ENCODE measurements at places on chromosomes 1 and 21.

- H3K4me1 ChIP-seq = no peaks in the 10 kb centered on the region
- no peak for DNase-seq
- H3K27me3 ChIP-seq = no peaks in the 10 kb centered on the region
- H3K36me3 ChIP-seq = no peaks in the 10 kb centered on the region
- H3K4me3 ChIP-seq = no peak overlapping the region
Measured at GRCh38 chr1:101652484-101652883, 344.2 kb downstream of the OLFM3 start.

DNA sequence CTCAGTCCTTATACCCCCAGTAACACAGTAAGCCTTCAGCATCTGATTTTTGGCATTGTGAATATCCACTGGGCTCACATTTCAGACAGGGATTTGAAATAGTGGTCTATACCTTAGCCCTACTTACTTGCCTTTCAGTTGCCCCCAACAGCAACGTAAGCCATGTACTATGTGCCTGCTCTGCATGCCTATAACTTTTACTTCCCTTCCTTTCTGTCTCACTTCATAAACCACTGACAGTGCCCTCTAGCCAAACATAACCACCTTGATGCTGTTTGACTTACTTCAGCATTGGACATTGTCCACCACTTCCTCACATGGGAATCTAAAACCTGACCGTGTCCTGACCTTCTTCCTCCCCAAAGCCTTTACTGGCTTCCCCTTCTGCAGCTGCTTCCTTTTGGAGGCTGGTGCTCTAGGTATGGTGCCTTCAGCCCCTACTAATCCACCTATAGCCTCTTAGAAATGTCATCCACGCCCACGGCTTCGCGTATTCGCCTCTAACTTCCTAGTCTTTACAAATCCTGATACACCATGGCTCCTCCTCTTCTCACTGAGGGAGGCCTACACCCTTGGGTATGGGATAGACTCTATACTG, 3.6 kb upstream of the ZNF672 start:
- no peaks in the 10 kb centered on the region for H3K27me3 ChIP-seq
- H3K36me3 ChIP-seq = no peaks in the 10 kb centered on the region
- H3K27ac ChIP-seq = no peak overlapping the region
- no peak overlapping the region for H3K4me3 ChIP-seq
- H3K4me1 ChIP-seq = peaks cover 13% of the 10 kb centered on the region

- no peak for DNase-seq
- no peaks in the 10 kb centered on the region for H3K4me1 ChIP-seq
- no peak overlapping the region for H3K4me3 ChIP-seq
- no peak overlapping the region for H3K27ac ChIP-seq
- no peaks in the 10 kb centered on the region for H3K27me3 ChIP-seq
- H3K36me3 ChIP-seq = peaks cover 15% of the 10 kb centered on the region
Measured at GRCh38 chr1:235404190-235404589, 37.0 kb downstream of the TBCE start.

DNA sequence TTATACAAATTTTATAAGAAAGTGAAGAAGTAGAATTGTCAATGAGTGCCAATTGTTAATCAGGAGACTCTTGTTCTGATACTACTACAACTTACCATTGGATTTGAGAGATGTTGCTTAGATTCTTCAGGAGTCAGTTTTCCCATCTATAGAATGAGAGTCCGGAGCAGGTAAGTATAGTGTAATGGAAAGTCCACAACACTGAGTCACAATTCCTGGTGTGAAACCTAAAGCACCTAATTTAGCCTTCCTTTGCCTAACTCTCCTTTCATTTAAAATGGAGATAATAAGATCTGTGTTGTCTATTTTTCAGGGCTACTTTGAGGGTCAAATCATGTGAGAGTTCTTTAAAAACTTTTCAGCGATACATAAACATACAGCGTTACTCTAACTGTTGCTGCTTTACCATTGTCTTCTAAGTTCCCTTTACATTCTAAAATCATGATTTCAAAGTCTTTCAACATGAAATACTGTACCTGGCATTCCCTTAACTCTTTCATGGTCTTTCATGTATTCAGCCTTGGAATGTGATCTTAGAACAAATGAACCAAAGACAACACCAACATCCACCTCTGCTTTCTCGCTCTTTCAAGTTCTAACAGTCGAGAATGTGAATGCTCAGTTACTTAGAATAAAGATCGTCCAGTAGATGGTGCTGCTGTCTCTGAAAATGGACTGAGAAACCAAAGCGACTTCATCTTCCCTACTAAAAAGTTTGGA, 90.9 kb downstream of the SLC30A10 start:
- no peaks in the 10 kb centered on the region for H3K36me3 ChIP-seq
- no peaks in the 10 kb centered on the region for H3K27me3 ChIP-seq
- no peaks in the 10 kb centered on the region for H3K4me1 ChIP-seq
- H3K4me3 ChIP-seq = no peak overlapping the region
- DNase-seq = no peak

DNA sequence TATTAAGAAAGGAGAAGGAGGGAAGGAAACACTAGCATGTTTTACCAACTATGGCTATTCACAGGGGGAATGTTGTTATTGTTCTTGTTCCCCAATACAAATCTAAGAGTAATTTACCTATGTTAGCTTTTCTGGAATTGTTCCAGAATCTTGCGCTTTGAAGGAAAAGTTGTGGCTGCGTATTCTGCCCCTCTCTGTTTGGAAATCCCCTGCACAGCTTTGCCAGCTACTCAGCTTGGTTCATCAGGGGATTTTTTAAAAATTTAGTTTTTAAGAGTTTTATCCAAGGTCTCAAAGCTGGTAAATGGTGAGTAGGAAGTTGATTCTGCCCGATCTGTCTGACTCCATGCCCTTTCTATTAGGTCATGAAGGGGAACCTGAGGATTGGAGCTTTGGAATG, 9.5 kb upstream of the IRF6 start:
- H3K4me1 ChIP-seq = no peaks in the 10 kb centered on the region
- no peaks in the 10 kb centered on the region for H3K27me3 ChIP-seq
- no peaks in the 10 kb centered on the region for H3K36me3 ChIP-seq
- no peak overlapping the region for H3K27ac ChIP-seq
- no peak overlapping the region for H3K4me3 ChIP-seq
- DNase-seq = no peak

DNA sequence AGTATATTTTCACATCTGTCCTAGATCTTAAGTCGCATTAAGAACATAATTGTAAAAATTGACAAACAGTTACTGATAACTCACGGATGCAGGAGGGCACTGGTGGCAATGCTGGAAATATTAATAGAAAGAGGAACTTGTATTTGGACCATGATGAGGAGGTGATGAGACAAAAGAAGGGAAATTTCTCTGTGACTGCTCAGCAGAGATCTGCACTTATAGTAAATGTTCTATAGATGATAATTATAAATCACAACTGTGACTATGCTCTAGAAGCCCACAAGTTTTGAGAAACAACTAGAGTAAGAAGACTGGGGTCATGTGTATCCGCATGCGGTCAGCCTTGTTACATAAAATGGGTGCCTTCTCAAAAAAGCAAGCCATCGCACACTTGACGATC, 8.7 kb upstream of the DUSP12 start:
- H3K27ac ChIP-seq = peak overlapping the region; percentile 33
- no peak for DNase-seq
- no peaks in the 10 kb centered on the region for H3K27me3 ChIP-seq
- H3K36me3 ChIP-seq = no peaks in the 10 kb centered on the region

GRCh38 chr1:24914226-24915069, 15.6 kb downstream of the RUNX3 start:
- no peak overlapping the region for H3K27ac ChIP-seq
- H3K36me3 ChIP-seq = no peaks in the 10 kb centered on the region
- H3K4me3 ChIP-seq = no peak overlapping the region

GRCh38 chr21:44823179-44823660, 5.4 kb upstream of the SUMO3 start:
- no peaks in the 10 kb centered on the region for H3K27me3 ChIP-seq
- DNase-seq = no peak
- no peak overlapping the region for H3K27ac ChIP-seq
- H3K36me3 ChIP-seq = no peaks in the 10 kb centered on the region

DNA sequence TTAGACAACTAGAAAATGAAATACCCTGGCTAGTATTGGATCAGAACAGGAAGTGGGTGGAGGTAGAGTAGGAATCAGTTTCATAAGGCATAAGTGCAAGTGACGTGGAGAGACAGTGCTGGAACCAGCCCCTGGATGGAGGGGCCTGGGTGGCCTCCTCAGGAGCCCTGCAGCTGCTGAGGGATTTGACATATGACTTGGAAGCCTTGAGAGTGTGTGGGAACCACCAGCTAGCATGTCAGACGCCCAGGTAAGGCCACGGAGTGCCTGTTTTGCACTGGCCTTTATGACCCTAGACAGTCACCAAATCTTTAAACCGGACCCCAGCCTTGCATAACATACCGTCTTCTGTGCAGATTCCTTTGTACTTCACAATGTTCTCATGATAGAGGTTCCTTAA, 94.4 kb downstream of the RAVER2 start:
- no peak overlapping the region for H3K27ac ChIP-seq
- DNase-seq = no peak
- no peaks in the 10 kb centered on the region for H3K27me3 ChIP-seq
- no peak overlapping the region for H3K4me3 ChIP-seq
- peaks cover 86% of the 10 kb centered on the region for H3K36me3 ChIP-seq

DNA sequence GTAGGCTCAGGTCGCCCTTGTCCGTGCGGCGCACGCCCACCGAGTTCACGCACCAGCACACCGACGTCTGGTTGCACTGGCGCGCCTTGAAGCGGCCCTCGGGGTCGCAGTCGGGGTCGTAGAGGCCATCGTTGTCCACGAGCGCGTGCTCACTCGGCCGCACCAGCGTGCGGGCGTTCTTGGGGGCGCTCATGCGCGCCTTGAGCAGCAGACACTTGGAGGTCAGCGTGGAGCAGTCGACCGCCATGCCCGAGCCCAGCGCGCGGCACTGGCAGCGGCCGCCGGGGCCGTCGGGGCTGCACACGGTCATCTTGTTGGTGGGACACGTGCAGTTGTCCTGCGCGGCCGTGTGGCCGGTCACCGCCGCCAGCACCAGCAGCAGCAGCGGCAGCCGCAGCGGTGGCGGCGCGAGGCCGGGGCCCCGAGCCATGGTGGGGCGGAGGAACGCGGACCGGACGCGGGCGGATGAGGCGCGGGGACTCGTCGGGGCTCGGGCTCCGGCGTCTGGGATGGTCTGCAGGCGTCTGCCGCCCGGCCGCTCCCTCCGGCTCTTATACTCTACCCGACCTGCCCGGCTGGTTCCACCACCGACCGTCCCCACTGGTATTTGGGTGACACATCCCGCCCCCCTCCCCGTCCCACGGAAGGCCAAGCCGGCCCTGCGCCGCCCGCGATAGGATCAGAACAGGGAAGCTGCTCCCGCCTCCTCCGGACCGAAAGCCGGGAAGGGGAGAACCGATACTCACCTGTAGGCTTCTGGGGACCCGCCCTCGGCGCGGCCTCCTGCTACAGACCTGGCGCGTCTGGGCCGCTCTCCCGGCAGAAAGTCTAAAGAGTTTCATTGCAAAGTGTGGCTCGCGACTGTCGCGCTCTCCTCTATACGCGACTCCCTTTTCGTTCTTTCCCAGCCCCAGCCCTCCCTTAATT, at the start of gene TACSTD2:
Gene TACSTD2 (minus strand): TSS at position 526 of the 927 bp plus-strand sequence. CDS start 96 bp downstream, at position 430.
- no peak for DNase-seq
- H3K36me3 ChIP-seq = no peaks in the 10 kb centered on the region
- peak within 1 kb of the TSS; percentile 36 for H3K4me3 ChIP-seq
- no peaks in the 10 kb centered on the region for H3K27me3 ChIP-seq

GRCh38 chr1:209107535-209107934, 476.0 kb upstream of the CAMK1G start:
- H3K27me3 ChIP-seq = no peaks in the 10 kb centered on the region
- no peak overlapping the region for H3K4me3 ChIP-seq
- H3K36me3 ChIP-seq = no peaks in the 10 kb centered on the region
- no peak overlapping the region for H3K27ac ChIP-seq
- H3K4me1 ChIP-seq = no peaks in the 10 kb centered on the region

DNA sequence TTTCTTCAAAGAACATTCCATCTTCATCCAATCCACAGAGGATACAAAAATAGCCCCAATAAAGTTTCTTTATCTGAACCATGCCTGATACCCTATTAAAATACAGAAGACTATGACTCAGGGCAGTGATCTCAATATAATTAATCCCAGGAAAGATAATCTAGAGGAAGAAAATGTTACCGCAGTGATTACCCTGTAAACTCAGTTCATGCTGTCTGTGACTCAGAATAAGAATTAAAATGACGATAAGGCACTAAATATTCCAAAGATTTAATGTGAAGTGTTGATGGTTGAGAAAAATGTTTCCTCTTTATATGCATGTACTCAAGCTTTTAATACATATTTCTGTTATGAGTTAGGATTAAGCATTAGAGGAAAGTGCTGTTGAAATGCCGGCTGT, 88.6 kb upstream of the LYPLAL1 start:
- DNase-seq = no peak
- no peaks in the 10 kb centered on the region for H3K36me3 ChIP-seq
- no peak overlapping the region for H3K4me3 ChIP-seq
- no peak overlapping the region for H3K27ac ChIP-seq

DNA sequence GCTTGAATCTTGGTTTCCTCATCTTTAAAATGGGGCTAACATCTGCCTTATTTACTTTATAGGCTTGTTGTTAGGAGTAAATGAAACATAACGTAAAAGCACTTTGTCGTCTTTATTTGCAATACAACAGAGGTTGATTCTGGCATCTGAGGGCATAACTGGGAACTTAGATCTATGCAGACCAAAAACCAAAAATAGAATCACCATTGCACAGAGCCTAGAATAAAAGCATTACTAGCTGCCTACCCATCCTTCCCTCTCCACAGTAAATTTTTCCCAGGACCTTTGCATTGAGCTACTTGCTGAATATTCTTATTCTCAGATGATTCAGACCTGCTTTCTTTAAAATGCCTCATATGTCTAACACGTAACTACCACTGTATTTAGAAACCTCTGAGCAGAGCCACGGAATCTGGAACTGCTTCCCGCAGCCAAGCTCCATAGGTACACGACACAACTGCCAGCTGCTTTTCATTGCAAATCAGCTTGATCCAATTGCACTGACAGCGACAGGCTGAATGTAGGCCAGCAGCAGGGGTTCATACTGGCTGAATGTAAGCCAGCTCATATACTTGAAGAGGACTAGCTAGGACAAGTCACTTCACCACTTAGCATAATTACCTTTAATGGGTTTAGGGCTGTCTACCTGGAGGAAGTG, 33.2 kb upstream of the SERBP1 start:
- H3K27me3 ChIP-seq = no peaks in the 10 kb centered on the region
- no peak overlapping the region for H3K27ac ChIP-seq
- no peak for DNase-seq
- no peaks in the 10 kb centered on the region for H3K4me1 ChIP-seq
- H3K36me3 ChIP-seq = no peaks in the 10 kb centered on the region

DNA sequence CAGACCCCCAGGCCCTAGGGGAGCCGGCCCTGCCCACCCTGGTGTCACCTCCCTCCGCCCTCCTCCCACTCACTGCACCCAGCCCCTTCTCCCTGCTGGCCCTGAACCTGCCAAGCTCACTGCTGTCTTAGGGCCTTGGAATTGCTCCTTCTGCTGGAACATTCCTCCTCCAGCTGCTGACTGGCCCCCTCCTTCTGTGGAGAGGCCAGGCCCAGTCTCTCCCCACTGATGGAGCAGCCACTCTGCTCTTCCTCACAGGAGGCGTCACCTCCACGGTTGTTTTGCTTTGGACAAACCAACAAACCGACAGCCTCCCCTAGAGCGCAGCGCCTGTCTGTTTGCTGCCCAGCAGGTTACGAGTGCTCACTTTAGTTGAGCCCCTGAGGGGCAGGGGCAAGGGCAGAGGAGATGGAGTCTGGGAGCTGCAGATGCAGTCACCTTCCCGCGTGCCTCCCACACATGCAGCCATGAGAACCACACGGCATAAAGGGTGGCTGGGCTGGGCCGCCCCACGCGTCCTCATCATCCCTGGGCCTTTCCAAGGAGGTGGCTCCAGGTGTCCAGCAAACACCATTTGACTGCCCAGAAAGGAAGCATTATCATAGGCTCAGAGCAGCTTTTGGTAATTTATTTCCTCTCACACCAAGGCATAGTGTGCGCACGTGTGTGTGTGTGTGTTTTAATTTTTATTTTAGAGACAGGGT, 9.4 kb downstream of the OXCT2 start:
- DNase-seq = no peak
- no peaks in the 10 kb centered on the region for H3K36me3 ChIP-seq
- H3K27me3 ChIP-seq = no peaks in the 10 kb centered on the region
- no peaks in the 10 kb centered on the region for H3K4me1 ChIP-seq

Data from tibial nerve (tissue), 4 donors.